Effector memory CD4-positive, alpha-beta T cell (primary cell): ENCODE measurements at places on chromosomes 3 and 15.

GRCh38 chr3:115399750-115400149 is 223.6 kb upstream of the GAP43 start:
- no peak for DNase-seq

GRCh38 chr3:19898721-19899120 is 35.3 kb downstream of the EFHB start:
- DNase-seq, result no peak

- no peak for DNase-seq
Measured at GRCh38 chr15:31024330-31024729, 32.9 kb upstream of the MTMR10 start.

DNA sequence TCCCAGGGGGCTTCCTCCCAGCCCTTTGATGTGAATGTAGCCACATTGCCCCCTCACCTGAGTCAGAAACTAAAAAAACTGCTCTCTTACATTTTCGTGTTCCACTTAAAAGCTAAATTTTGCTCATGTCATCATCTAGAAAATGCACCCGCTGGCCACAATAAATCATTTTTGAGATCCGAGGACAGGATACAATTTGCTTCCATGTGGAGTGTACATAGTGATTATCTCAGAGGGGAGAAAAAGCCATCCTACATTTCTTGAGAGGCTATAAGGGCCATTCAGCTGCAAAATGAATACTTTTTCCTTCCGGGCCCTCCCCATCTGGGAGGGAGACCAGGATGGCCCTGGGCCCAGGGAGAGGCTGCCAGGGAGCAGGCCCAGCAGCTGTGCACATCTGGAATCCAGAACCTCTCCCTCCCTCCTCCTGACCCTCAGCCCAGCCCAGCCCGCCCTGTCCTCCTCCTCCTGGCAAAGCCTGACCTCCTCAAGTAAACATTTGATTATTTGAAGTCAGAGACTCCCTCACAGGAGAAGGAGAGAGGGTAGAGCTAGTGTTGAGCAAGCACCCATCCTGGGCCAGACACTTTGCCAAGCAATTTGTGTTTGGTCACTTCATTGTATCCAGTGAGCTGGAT is 59.1 kb downstream of the CORO2B start:
- DNase-seq, result no peak

GRCh38 chr15:58748040-58748851 is 1.3 kb downstream of the ADAM10 start:
- no peak for DNase-seq

GRCh38 chr3:144264794-144265193 is 293.2 kb downstream of the DIPK2A start:
- DNase-seq, result no peak

DNA sequence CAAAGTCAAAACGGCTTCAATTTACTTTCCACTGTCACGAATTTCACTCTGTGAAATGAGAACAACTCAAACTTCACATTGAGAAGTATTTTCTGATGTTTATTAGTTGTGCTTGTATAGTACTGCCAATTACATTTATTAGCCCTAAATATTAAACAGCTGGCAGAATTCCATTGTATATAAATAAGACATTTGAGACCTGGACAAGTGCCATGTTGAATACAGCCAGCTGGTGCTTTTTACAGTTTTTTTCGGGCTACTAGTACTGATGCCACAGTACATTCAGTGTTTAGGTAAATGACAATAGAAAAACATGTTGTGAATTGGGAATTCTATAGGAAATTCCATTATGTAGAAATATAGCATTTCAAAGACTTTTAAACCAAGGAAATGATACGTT is 79.0 kb downstream of the EPHA3 start:
- no peak for DNase-seq

GRCh38 chr3:101819649-101820206 is 29.6 kb upstream of the NFKBIZ start:
- DNase-seq, result no peak

DNA sequence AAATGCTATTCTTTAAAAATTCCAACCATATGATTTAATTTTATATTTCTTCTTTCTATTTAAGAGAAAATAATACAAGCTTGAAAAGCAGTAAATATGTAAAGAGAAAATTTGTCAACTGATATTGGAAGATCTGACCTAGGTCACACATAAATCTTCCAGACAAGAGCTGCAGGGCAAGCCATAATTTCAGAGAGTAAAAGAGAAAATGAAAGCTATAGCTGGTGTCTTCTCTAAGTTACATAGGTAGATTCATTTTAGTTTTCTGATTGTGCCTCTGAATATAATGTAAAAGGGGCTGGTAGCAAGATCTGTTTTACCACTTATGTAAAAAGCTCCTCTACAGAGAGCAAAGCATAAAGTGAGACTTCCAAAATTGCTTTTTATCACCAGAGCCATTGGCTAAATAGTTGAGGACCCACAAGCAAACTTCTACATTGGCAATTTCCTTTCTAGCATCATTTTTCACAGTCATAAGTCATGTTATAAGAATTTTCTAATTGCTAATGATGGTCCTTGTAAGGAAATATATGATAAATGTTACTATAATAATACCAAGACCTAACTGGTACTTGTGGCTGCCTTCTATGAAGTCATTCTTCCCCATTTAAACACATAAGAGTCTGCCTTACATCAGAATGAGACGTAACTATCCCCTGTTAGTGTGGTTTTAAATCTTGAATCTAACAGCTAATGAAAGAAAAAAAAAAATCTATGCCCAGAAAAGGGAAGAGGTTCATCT is 80.8 kb upstream of the SKOR1 start:
- no peak for DNase-seq
